ENCODE measurements at places on chromosomes 11 and 22.

DNA sequence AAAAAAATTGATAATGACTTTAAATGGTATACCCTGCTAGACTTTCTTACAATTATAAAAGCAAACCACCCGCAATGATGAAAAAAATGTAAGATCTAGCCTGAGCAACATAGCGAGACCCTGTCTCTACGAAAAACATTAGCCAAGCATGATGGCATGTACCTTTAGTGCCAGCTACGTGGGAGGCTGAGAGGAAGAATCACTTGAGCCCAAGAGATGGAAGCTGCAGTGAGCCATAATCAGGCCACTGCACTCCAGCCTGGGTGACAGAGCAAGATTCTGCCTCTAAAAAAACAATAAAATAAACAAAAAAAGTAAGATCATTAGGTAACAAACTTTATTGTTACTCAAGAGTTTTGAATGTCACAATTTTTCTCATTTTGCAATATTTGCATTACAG is 39.2 kb downstream of the KMT5B start:
- DNase-seq, result no peak

DNA sequence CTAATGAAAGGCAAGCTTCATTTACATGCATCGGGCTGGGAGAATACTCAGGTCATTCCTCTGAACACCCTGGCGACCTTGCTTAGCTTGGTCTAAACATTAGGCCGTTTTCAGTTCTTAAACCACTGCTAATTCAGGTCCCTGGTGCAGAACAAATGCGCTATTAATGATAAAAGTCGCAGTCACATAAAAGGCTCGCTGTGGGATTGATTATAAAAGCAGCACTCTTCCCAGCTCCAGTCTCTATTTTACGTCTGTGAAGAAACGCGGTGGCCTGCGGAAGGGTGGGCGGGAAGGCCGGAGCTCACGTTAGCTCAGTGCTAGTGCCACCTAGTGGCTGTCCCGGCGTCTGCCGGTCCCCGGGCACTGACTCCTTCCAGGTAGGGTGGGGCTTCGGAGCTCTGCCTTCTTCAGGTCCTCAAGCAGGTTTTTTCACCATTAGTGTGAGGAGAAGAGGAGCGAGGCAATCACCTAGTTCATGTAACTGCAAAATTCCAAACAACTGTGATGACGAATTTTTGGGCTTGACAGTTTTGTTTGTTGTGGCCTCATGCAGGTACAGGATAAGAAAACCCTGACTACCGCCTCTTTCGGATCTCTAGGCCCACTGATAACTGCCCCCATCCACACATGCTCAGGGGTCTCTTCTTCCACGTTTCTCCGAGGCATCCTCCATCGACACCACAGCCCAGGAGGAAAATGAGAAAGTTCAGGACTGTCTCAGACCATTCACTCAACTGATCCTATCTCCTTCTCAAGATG is 66.5 kb upstream of the CLMP start:
- no peak for DNase-seq

GRCh38 chr11:93520726-93521509 is 22.3 kb downstream of the SMCO4 start:
- DNase-seq, result no peak

- DNase-seq, result no peak
These were observed 150.3 kb downstream of the LRRC4C start for GRCh38 chr11:41309111-41309522.

GRCh38 chr11:45927332-45927683 is 4.9 kb downstream of the LARGE2 start:
- no peak for DNase-seq

GRCh38 chr11:81989093-81989492 is 744.6 kb downstream of the FAM181B start:
- no peak for DNase-seq

DNA sequence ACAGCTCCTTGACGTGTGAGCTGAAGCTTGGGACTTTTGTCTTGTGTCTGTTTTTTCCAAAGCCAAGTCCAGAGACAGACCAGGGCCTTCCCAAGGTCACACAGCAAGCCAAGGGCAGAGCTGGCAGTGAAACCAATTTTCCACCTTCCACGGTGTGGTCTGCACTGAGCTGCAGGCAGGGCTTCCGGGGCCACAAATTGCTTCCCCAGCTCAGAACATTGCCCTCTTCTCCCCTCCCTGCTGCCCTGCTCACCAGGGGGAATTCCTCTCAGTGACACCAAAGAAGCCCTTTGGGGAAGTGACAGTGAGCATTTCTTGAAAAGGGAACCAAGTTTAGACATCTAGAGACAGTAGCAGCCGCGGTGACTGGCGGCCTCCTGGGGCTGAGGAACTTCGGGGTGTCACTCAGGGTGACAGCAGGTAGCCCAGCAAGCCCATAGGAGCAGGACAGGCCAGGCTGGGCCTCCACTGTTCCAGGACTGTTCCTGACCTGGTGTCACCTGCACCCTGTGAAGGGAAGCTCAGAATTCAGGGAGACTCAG is 9.2 kb downstream of the FXYD2 start:
- DNase-seq, result no peak

- no peak for DNase-seq
These were observed 212.0 kb downstream of the SWAP70 start for GRCh38 chr11:9875862-9876261.

- DNase-seq, result no peak
These were observed 21.5 kb upstream of the POU2AF1 start for GRCh38 chr11:111400595-111400994.

- no peak for DNase-seq
These were observed 26.2 kb downstream of the OR2AG2 start for GRCh38 chr11:6745465-6746015.

GRCh38 chr22:33640900-33641299 is 279.4 kb downstream of the LARGE1 start:
- no peak for DNase-seq

DNA sequence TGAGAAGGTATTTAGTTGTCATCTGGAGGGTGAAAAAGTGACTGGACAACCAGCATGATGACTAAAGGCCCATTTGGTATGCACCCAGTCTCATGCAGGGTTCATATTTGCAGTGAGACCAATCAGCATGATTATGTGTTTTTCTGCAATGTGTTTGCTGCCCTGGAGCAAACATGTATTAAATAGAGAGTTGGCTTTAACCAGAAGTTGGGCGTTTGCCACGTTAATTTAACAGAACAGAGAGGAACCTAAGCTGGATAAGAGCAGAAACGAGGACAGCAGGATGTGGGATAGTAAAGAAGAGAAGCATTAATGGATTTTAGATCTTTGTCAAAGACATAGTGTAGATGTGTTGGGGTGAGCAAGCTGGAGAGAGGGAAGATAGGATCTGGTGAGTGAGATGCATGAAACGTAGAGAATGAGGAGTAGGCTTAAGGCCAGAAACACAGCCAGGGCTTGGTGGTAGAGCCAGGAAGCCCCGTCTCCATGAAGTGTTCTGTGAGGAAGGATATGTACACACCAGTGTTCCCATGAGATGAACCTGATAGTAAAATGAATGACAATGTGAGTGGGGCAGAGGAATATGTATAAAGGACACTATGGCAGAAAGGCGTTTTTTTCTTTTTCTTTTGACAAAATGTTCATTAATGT is 164.0 kb upstream of the PDGFD start:
- DNase-seq, result no peak

DNA sequence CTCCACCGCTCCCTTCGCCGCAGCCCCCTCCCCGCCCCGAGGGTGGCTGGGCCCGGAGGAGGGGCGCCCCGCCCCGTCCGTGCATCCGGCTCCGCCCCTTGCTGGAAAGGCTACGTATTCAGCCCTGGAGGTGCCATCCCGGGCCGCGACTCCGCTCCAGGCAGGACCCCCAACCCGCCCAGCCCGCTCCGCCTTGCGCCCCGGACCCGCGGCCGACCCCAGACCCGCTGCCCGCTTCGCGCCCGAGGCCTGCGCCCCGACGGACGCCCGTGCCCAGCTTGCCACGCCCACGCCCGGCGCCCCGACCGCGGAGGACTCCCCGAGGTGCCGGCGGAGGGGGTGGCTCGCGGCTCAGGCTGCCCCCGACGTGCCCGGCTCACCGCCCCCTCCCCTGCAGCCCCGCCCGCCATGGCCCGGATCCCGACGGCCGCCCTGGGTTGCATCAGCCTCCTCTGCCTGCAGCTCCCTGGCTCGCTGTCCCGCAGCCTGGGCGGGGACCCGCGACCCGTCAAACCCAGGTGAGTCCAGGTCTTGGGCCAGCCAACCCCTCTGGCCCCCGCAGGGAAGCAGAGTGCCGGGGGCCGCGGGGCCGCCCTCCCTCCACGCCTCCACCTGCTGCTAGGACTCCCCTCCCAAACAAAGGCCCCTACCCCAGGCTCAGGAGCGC is at the start of gene ADM2:
Gene ADM2, plus strand, starts transcription at position 104 of the 667 bp plus-strand sequence. Its CDS starts 305 bp downstream, at position 409.
- DNase-seq, result no peak

- no peak for DNase-seq
These were observed 661.5 kb downstream of the LRRC4C start for GRCh38 chr11:40797981-40798380.

GRCh38 chr22:35681454-35682052 is 33.3 kb downstream of the APOL6 start:
- DNase-seq, result no peak

DNA sequence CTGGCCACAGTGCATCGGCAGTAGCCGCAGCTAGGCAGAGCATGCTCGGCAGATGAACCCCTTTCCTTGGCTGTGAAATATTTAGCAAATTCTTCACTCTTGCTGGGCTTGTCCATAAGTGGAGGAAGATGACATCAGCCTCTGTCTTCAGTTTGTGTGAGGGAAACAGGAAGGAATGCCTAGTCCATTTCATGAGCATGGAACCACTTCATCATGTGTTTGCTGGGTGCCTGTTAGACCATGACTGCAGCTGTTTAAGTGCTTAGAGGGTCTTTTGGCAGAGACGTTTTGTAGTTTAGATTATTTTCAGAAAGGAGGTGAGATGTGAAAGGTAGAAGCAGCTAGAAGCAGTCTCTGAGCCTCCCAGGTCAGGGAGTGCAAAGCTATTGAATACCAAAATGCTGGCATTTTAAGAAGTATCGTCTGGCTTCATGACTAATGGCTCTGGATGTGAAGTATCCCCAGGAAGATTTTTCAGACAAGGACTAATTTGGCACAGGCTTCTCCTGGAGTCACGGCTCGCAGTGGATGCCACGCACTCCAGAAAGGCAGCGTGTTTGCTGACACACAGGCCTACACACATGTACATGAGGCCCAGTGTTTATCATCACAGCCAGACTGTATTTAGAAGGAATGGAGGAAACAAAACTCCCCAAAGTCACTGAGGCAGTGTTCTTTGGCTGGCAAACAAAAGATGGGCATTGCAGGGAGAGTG is 43.1 kb upstream of the GRAMD1B start:
- DNase-seq, result no peak

All from GOT3 (cell line).